ENCODE measurements at places on chromosomes 5 and 9. TPM values are rescaled to one million over a fixed set of nuclear protein-coding genes. Genes with fewer than 3 reads are reported as not detected.

DOCK8 gene
- 13.5 TPM for total RNA-seq

CFAP77 gene
- total RNA-seq, result not detected

DNA sequence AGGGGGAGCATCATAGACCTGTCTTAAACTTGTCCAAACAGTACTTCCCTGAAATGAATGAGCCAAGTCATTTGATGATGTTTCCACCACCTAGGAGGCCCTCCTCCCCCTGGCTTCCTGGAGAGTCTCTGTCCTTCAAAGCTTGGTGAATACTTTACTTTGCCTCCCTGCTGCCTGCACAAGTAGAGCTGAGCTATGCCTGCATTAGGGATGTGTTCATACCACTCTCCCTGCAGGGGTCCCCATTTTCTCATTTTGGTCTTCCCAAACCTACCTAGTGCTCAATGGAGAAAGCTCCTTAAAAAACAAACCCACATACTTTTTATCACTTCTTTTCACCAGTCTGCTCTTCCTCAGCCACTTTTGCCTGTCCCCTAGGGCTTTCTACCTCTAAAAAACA, 7.7 kb downstream of the CCNI2 start:
- DNase-seq, result no peak

GRCh38 chr5:18003784-18004183, 369.5 kb downstream of the TAF11L14 start:
- no peak for DNase-seq

GRCh38 chr5:160441311-160441781, 19.7 kb downstream of the PTTG1 start:
- no peak for DNase-seq

- DNase-seq, result no peak
Measured at GRCh38 chr5:131952301-131952857, 6.9 kb upstream of the MEIKIN start.

Measured in mucosa of descending colon (tissue), 3 donors.